Right atrium auricular region (tissue), 2 donors: ENCODE measurements at places on chromosomes 5 and 9. TPM values are rescaled to one million over a fixed set of nuclear protein-coding genes. Genes with fewer than 3 reads are reported as not detected.

MTREX gene
- 56.7 TPM for total RNA-seq

GRCh38 chr5:67515762-67516161, 319.2 kb upstream of the CD180 start:
- no peaks in the 10 kb centered on the region for H3K36me3 ChIP-seq
- no peak overlapping the region for H3K4me3 ChIP-seq
- H3K4me1 ChIP-seq: no peaks in the 10 kb centered on the region

SLC45A2 gene
- 0.82 TPM for total RNA-seq

FOXD4L4 gene
- total RNA-seq: not detected

ADAMTS6 gene
- total RNA-seq: 0.74 TPM

KIF4B gene
- not detected for total RNA-seq

GRCh38 chr9:124551472-124552272, 44.5 kb upstream of the NR5A1 start:
- no peaks in the 10 kb centered on the region for H3K36me3 ChIP-seq
- H3K4me1 ChIP-seq: no peaks in the 10 kb centered on the region
- DNase-seq: no peak
- H3K27ac ChIP-seq: no peak overlapping the region
- H3K4me3 ChIP-seq: no peak overlapping the region

GRCh38 chr9:96615411-96615810, 4.2 kb downstream of the CDC14B start:
- no peak for DNase-seq
- no peaks in the 10 kb centered on the region for H3K36me3 ChIP-seq
- H3K4me1 ChIP-seq: peaks cover 28% of the 10 kb centered on the region

PPIC gene
- total RNA-seq: 55.0 TPM

WDR38 gene
- not detected for total RNA-seq

DNA sequence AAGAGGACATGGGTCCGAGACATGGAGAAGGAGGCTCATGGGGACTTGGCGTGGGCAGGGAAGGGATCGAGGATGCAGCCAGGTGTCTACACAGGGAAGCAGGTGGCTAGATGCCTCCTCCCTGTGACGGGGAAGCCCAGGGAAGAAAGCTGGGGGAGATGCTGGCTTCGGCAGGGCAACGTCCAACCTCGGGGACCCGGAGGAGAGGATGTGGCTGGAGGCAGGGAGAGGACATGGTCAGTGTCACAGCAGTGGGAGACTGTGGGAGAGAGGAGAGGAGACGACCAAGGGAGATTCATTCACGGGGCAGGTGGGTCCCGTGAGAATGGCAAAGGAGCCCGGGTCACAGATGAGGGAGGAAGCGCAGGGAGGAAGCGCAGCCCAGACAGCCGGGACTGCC, 73.2 kb upstream of the PHYKPL start:
- DNase-seq: no peak
- no peaks in the 10 kb centered on the region for H3K27me3 ChIP-seq
- no peaks in the 10 kb centered on the region for H3K4me1 ChIP-seq
- H3K36me3 ChIP-seq: no peaks in the 10 kb centered on the region

DNA sequence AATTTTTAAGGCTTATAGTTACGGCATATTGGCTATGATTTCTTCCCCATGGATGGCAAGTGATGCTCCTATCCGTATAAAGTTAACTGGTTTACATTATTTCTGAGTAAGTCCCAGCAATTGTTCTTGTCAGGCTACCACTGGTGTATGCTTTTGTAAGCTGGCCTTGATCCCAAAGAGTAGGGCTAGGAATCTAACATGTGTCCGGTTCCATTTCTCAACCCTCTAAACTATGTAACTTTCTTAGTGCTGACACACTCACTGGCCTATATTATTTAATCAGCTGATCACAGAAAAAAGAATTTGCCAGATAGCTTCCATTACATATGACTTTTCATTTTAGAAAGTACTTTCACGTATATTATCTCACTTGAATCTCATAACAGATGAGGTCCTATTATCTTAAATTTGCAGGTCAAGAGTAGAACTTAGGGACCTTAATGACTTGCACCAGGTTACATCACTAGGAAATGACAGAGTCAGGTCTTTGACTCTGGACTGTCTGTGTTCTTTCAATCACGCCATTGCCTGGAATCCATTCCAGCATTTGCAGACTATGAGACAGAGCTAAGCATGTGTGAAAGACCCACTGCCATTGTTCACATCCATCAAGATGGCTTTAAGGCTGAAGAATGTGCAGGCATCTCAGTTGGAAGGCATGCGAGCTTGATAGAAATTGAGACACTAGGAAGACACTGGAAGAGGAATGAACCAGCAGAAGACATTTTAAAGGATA, 362.9 kb downstream of the ARRDC3 start:
- no peak overlapping the region for H3K4me3 ChIP-seq
- no peak for DNase-seq
- H3K36me3 ChIP-seq: no peaks in the 10 kb centered on the region
- no peaks in the 10 kb centered on the region for H3K4me1 ChIP-seq
- no peak overlapping the region for H3K27ac ChIP-seq

LCN12 gene
- 10.8 TPM for total RNA-seq

DNA sequence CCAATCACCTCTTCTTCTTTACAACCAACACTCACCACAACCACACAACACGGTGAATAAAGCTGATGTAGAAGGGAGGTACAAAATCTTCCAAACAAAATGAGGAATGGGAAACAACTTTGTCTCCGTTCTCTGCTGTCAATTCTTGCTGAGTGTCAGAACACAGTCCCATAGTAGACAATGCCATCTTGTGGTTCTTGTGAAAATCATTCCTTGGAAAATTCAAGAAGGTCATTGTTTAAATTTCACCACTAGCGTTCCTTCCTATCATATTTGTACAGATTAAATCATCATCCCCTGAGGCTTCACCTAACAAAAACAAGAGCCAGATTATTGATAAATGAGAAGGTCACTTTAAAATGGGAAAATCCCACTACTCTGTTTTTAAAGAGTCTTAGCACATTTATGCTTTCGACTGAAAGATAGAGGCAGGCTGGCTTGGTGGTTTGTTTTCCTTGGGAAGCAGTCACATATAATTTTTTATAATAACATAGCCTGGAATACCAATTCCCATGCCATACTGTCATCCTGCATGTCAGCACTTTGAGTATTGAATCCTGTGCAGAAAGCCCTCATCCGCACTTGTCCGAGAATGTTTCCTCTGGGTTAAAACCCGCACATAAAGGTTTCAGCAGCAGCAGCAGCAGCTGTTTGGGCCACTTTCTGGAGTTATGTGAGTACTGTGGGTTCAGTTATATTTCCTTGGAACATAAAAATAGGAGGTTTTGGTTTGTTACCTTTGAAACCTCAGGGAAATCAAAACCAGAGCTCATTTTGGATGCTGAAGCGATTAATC, 395.0 kb upstream of the SMARCA2 start:
- H3K4me3 ChIP-seq: no peak overlapping the region
- no peak for DNase-seq

DNAJC25 gene
- 5.3 TPM for total RNA-seq

GRCh38 chr9:69740872-69741505, 18.8 kb downstream of the PTAR1 start:
- no peak overlapping the region for H3K27ac ChIP-seq
- no peaks in the 10 kb centered on the region for H3K36me3 ChIP-seq
- no peaks in the 10 kb centered on the region for H3K27me3 ChIP-seq
- peaks cover 7% of the 10 kb centered on the region for H3K4me1 ChIP-seq
- DNase-seq: no peak
- H3K4me3 ChIP-seq: no peak overlapping the region

DNA sequence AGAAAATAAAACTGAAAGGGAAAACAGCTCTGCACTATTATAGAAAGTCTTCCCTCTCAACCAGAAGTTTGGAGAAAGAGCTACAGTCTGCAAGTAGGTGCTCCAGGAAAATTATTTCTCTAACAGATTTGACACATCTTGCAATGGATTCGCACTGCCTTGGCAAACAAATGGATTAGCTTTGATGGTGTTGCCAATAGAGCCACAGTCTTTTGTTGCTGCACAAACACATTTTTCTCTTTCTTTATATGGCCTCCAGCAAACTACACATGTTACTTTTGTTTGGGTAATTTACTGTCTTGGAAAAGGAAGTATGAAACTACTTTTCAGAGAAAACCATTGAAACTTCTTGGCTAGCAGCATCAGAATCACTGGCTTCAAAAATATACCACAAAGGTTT, 523.1 kb downstream of the EFNA5 start:
- H3K4me1 ChIP-seq: no peaks in the 10 kb centered on the region
- H3K27me3 ChIP-seq: no peaks in the 10 kb centered on the region
- H3K27ac ChIP-seq: no peak overlapping the region
- H3K4me3 ChIP-seq: no peak overlapping the region

GRCh38 chr9:108761655-108762347, 94.0 kb downstream of the ACTL7B start:
- no peak overlapping the region for H3K27ac ChIP-seq
- no peaks in the 10 kb centered on the region for H3K27me3 ChIP-seq
- H3K4me3 ChIP-seq: no peak overlapping the region
- H3K4me1 ChIP-seq: no peaks in the 10 kb centered on the region

MEIKIN gene
- not detected for total RNA-seq

DNA sequence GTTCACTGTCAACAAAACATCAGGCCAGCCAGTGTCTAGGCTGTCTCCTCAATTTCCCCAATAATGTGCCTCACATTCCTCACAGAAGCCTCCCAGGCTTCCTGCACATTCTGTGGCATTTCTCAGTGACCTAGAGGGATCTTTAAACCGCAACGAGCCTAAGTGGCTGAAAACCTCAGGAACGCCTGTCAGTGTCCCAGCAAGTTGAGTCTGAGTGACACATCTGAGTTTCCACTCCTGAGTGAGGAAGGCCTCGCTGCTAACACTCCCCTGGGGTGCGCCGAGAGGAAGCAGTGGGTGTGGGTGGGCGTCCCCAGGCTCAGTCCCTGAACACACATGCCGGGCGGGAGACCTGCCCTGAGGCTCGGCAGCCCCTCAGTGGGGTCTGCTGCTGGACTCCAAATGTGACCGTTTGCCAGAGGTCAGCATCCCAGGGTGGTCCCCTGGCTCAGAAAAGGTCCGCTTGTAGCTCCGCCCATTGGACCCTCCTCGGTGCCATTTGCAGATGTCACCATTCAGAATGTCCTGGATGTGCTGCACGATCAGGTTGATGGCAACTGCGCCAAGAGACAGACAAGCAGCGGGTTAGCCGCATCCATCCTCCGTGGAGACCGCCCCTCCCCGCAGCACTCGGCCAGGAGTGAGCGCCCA, 6.3 kb downstream of the UCK1 start:
- H3K36me3 ChIP-seq: peaks cover 95% of the 10 kb centered on the region
- no peaks in the 10 kb centered on the region for H3K27me3 ChIP-seq
- no peak overlapping the region for H3K4me3 ChIP-seq
- DNase-seq: no peak
- no peak overlapping the region for H3K27ac ChIP-seq

PCDHA3 gene
- total RNA-seq: 0.43 TPM

- H3K4me1 ChIP-seq: peaks cover 14% of the 10 kb centered on the region
- no peak for DNase-seq
- H3K36me3 ChIP-seq: no peaks in the 10 kb centered on the region
- H3K4me3 ChIP-seq: no peak overlapping the region
- H3K27ac ChIP-seq: no peak overlapping the region
Observed at GRCh38 chr9:35569206-35569605, 35.9 kb upstream of the TESK1 start.

- no peak for DNase-seq
- no peaks in the 10 kb centered on the region for H3K4me1 ChIP-seq
- no peak overlapping the region for H3K4me3 ChIP-seq
Observed at GRCh38 chr9:90770182-90770738, 31.4 kb upstream of the SYK start.

- no peak overlapping the region for H3K4me3 ChIP-seq
- no peaks in the 10 kb centered on the region for H3K4me1 ChIP-seq
- no peak for DNase-seq
- H3K36me3 ChIP-seq: no peaks in the 10 kb centered on the region
- no peaks in the 10 kb centered on the region for H3K27me3 ChIP-seq
Observed at GRCh38 chr5:35198686-35199085, 31.6 kb downstream of the PRLR start.

SAXO1 gene
- total RNA-seq: not detected

OGN gene
- total RNA-seq: 15.5 TPM

SLC34A3 gene
- total RNA-seq: not detected

DNA sequence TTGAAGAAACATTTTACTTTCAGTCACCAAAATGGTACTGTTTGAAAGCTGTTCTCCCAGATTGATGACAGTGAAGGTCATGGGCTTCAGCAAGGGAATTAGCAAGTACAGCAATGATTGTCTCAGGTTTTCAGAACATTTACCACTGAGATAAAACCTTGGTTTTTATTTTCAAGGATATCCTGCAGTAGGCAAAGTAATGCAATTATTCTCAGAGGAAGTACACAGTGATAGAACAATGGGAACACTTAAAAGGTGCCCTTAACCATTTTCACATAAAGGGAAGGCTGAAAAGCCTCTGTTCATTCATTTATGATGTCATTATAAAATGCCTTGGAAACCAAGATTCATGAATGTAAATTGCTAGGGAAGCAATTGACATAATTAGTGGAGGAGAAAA, 471.8 kb upstream of the ACO1 start:
- no peaks in the 10 kb centered on the region for H3K4me1 ChIP-seq
- no peaks in the 10 kb centered on the region for H3K27me3 ChIP-seq
- no peak overlapping the region for H3K4me3 ChIP-seq
- no peak for DNase-seq
- H3K27ac ChIP-seq: no peak overlapping the region

- DNase-seq: no peak
- no peaks in the 10 kb centered on the region for H3K4me1 ChIP-seq
- H3K4me3 ChIP-seq: no peak overlapping the region
- no peaks in the 10 kb centered on the region for H3K27me3 ChIP-seq
- H3K27ac ChIP-seq: no peak overlapping the region
Observed at GRCh38 chr9:105333811-105334210, 89.4 kb downstream of the SLC44A1 start.

DNA sequence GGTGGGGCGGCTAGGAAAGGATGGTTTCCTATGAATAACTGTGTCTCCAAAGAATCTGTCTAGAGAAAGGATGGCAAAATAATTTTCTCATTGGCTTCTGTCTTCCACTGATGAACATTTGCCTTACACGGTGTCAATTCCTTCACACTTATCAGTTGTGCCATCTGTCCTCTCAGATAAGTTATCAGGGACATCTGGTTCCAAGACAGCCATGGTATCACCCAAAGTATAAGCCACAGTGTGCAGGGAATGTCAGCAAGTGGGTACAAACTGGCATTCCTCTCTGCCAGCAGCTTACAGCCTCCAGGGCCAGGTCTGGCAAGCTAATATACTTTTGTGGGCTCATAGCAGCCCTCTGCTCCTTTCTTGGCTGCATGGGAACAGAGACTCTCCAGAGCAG, 1092.0 kb downstream of the EFNA5 start:
- H3K4me1 ChIP-seq: no peaks in the 10 kb centered on the region
- no peak for DNase-seq
- no peaks in the 10 kb centered on the region for H3K36me3 ChIP-seq
- H3K27me3 ChIP-seq: no peaks in the 10 kb centered on the region
- H3K27ac ChIP-seq: no peak overlapping the region

TXNDC8 gene
- total RNA-seq: not detected

- no peaks in the 10 kb centered on the region for H3K36me3 ChIP-seq
- H3K4me3 ChIP-seq: no peak overlapping the region
- no peaks in the 10 kb centered on the region for H3K4me1 ChIP-seq
- H3K27ac ChIP-seq: no peak overlapping the region
Observed at GRCh38 chr9:119836036-119836435, 466.8 kb upstream of the BRINP1 start.

GRCh38 chr9:135217836-135218235, 130.4 kb downstream of the OLFM1 start:
- H3K4me1 ChIP-seq: peaks cover 38% of the 10 kb centered on the region
- H3K36me3 ChIP-seq: no peaks in the 10 kb centered on the region
- DNase-seq: no peak
- no peak overlapping the region for H3K27ac ChIP-seq
- no peaks in the 10 kb centered on the region for H3K27me3 ChIP-seq

- H3K4me3 ChIP-seq: no peak overlapping the region
- H3K27ac ChIP-seq: no peak overlapping the region
- no peaks in the 10 kb centered on the region for H3K36me3 ChIP-seq
Observed at GRCh38 chr9:69085569-69086283, 50.2 kb downstream of the FXN start.

ACTL7A gene
- total RNA-seq: not detected
